ENCODE measurements at places on chromosomes 6 and 20. TPM values are rescaled to one million over a fixed set of nuclear protein-coding genes. Genes with fewer than 3 reads are reported as not detected.

DNA sequence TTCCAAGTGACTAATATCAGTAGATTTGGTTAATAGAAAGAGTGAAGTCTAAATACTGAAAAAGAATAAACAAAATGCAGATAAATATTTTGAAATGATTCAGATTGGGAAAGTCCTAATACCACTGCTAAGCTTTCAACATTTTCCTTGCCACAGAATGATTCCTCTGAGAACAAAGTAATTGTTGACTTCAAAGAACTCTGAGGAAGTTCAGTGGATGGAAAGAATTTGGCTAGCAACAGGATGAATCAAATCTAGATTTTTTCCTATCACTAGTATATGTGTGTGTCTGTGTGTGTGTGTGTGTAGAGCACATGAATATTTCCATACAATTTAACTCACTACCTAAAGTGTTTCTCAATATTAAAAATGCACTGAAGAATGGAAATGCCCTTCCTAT lies 107.9 kb upstream of the PREP start:
- H3K36me3 ChIP-seq = no peaks in the 10 kb centered on the region
- no peak overlapping the region for H3K4me3 ChIP-seq
- no peak for DNase-seq

DNA sequence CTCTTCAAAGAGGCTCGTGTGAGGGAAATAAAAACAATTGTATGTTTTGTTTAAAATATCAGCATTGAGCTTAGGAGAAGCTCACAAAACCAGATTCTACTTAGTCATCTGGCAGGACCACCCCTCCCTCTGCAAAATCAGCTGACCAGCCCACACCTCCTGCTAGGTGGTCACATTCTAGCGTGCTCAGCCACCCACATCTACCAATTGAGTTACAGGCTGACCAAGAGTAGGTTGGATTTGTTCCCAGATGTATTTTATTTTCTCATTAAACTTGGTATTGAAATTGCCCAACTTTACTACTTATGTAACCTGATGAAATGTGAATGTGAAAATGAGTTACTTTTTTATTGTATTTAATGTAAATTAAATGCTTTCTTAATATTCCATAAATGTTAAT lies 56.2 kb downstream of the SLC22A2 start:
- DNase-seq = no peak
- H3K4me3 ChIP-seq = no peak overlapping the region
- H3K27ac ChIP-seq = no peak overlapping the region
- no peaks in the 10 kb centered on the region for H3K36me3 ChIP-seq
- H3K4me1 ChIP-seq = no peaks in the 10 kb centered on the region
- no peaks in the 10 kb centered on the region for H3K27me3 ChIP-seq

Gene KIAA1755
- polyA plus RNA-seq = 5.2 TPM

GRCh38 chr20:33005908-33006775 lies 1.4 kb upstream of the BPIFB2 start:
- no peak overlapping the region for H3K27ac ChIP-seq
- H3K4me1 ChIP-seq = no peaks in the 10 kb centered on the region
- H3K27me3 ChIP-seq = no peaks in the 10 kb centered on the region
- H3K36me3 ChIP-seq = no peaks in the 10 kb centered on the region
- no peak overlapping the region for H3K4me3 ChIP-seq

Gene MCCD1
- not detected for polyA plus RNA-seq

GRCh38 chr6:128632131-128632530 lies 111.7 kb upstream of the PTPRK start:
- DNase-seq = no peak
- no peaks in the 10 kb centered on the region for H3K27me3 ChIP-seq
- H3K4me1 ChIP-seq = no peaks in the 10 kb centered on the region
- H3K27ac ChIP-seq = no peak overlapping the region
- H3K36me3 ChIP-seq = no peaks in the 10 kb centered on the region
- H3K4me3 ChIP-seq = no peak overlapping the region

Gene SIRPB2
- 1.5 TPM for polyA plus RNA-seq

GRCh38 chr6:139240161-139241010 lies 51.4 kb downstream of the TXLNB start:
- no peaks in the 10 kb centered on the region for H3K27me3 ChIP-seq
- DNase-seq = peak; percentile 81
- H3K36me3 ChIP-seq = no peaks in the 10 kb centered on the region
- H3K27ac ChIP-seq = peak overlapping the region; percentile 53
- H3K4me3 ChIP-seq = no peak overlapping the region
- peaks cover 19% of the 10 kb centered on the region for H3K4me1 ChIP-seq

DNA sequence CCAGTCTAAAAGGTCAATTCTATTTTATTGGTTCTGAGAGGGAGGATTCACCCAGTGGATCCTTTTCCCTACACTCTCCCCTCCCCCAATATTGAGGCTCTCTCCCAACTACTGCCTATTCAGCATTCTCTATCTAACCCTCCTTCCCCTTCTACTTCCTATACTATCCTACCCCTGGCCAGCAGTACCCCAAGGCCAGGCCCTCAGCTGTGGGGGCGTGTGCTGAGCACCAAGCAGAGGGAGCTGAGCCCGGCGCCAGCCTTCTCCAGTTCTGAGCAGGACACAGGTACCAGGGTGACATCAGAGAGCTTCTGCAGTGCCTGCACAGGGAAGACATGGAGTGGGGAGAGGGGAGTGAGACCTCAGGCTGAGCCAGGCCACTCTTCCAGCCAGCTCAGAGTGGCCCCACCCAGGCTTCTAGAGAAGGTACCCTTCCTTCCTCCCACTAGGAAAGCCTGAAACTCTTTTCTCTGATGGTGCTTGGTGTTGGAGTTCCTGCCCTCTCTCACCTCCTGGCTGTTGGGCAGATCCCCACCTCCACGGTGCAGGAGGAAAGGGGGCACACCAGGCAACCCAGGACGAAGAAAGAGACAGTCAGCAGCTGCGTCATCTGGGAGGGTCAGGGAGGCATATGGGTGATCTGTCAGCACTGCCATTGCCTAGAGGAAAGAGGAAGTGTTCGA lies 1.9 kb downstream of the DDAH2 start:
- H3K4me1 ChIP-seq = peaks cover 6% of the 10 kb centered on the region
- H3K36me3 ChIP-seq = no peaks in the 10 kb centered on the region

- DNase-seq = no peak
- no peak overlapping the region for H3K4me3 ChIP-seq
- H3K4me1 ChIP-seq = no peaks in the 10 kb centered on the region
- no peak overlapping the region for H3K27ac ChIP-seq
- H3K27me3 ChIP-seq = no peaks in the 10 kb centered on the region
Measured at GRCh38 chr20:19378058-19378457, 165.6 kb downstream of the SLC24A3 start.

- H3K27me3 ChIP-seq = no peaks in the 10 kb centered on the region
- DNase-seq = peak; percentile 83
- H3K36me3 ChIP-seq = no peaks in the 10 kb centered on the region
- H3K4me1 ChIP-seq = peaks cover 3% of the 10 kb centered on the region
- peak overlapping the region; percentile 22 for H3K4me3 ChIP-seq
Measured at GRCh38 chr20:1313236-1313964, 15.5 kb downstream of the SDCBP2 start.

- H3K36me3 ChIP-seq = no peaks in the 10 kb centered on the region
- no peak overlapping the region for H3K4me3 ChIP-seq
- no peak for DNase-seq
- peaks cover 9% of the 10 kb centered on the region for H3K4me1 ChIP-seq
- H3K27me3 ChIP-seq = no peaks in the 10 kb centered on the region
Measured at GRCh38 chr20:24933266-24933908, 15.7 kb upstream of the CST7 start.

DNA sequence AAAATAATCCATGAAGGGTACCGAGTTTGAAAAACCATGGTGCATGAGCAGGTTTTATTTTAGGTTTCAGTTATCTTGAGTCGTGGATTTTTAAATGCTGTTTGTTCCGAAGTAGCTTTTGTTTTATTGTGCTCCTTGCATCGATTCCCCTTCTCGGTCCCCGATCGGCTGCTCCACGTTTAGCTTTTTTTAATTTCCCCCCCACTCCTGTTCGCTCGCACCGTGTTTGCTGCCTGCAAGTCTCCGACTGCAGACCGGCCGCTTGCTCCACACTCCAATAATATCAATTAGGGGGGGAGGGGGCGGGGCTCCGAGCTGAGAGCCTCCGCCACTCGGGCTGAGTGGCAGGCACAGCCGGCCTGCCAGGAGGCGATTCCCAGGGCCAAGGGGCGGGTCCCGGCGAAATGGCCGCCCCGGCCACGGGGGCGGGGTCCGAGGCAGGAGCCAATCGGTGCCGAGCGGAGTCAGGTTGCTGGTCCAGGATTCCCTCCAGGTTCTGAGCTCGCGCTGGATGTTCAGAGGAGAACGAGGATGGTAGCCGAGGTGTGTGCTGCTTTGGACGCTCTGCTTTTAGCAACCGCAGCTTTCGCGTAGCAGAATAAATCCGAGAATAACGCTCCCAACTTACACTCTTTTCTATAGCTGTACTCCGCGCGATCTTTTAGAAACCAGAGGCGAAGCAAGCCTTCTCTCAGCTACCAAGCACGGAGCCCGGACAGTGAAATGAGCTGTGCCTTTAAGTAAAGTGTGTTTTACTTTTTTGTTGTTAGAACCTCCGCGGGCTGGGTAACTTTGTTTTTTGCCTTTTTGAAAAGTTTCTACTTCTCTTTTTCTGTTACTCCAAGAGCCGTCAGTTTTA lies at the start of gene EPHA7:
EPHA7 (minus strand) TSS at position 256 of the 859 bp plus-strand sequence; CDS start at position 38, 218 bp downstream.
- DNase-seq = peak; percentile 98
- peaks cover 10% of the 10 kb centered on the region for H3K4me1 ChIP-seq
- H3K36me3 ChIP-seq = no peaks in the 10 kb centered on the region
- no peaks in the 10 kb centered on the region for H3K27me3 ChIP-seq
- peak within 1 kb of the TSS; percentile 50 for H3K27ac ChIP-seq

GRCh38 chr6:24968783-24969182 lies 33.0 kb upstream of the RIPOR2 start:
- no peak for DNase-seq
- no peaks in the 10 kb centered on the region for H3K27me3 ChIP-seq
- no peaks in the 10 kb centered on the region for H3K4me1 ChIP-seq
- H3K36me3 ChIP-seq = no peaks in the 10 kb centered on the region
- H3K27ac ChIP-seq = no peak overlapping the region

All from testis (tissue), 5 donors.